Right ventricle myocardium inferior (tissue), 1 donor: ENCODE measurements at places on chromosomes 6 and 20. TPM values are rescaled to one million over a fixed set of nuclear protein-coding genes. Genes with fewer than 3 reads are reported as not detected.

DNA sequence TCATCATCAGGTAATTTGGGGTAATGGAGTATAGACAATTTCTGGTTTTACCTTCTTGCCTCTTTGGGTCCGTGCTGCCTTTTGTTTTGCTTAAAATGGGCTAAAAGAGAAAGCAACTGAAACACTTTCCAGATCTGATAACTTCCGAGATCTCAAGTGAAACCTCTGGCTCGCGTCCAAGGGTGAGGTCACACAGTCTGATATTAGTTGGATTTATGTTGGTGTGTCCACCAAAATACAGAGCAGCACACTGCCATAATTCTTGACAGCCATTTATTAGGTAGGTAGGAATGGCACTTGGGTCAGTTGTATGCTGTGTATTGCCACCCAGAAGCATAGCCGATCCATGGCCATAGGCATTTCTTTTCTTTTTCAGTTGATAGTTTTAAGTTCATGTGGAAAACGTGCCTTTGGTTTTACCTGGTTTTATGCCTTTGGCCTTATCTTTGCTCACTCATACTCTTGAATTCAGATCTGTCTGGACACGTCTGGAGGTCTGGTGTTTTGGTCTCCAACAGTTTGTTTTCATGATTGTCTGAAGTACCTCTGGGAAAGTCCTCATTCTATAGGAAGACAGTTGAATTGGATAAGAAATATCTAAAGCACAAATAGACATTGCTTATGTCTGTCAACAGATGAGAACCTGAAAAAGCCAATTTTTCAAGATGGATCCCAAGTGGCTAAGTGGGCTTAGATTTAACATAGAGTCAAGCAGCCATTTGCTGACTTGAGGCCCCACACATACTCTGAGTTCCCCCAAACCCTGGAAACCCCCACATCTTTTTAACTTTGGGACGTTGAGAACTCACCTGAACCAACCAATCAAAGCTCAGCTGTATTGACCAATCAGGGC, 320.8 kb downstream of the SOX4 start:
- peak; percentile 71 for DNase-seq

DNA sequence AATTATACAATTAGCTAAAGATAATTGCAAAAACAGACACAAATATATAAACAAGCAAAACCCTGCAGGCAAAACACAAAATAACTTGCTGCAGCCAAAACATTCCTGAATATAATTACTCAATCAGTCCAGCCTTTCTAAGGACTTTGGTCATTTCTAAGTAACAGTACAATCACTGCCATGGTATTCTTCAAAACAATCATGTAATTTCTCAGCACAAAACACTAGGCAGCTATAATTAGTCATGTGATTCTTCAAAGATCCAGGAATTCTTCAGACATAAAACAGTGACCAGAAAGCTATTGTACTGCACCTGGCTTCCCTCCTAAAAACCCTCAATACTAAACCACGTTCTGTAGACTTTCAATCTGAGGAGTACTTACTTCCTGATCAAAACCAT, 881.1 kb downstream of the EPHA7 start:
- DNase-seq, result no peak

- DNase-seq, result peak; percentile 84
Observed at GRCh38 chr6:3825331-3825831, 23.8 kb upstream of the FAM50B start.

DNA sequence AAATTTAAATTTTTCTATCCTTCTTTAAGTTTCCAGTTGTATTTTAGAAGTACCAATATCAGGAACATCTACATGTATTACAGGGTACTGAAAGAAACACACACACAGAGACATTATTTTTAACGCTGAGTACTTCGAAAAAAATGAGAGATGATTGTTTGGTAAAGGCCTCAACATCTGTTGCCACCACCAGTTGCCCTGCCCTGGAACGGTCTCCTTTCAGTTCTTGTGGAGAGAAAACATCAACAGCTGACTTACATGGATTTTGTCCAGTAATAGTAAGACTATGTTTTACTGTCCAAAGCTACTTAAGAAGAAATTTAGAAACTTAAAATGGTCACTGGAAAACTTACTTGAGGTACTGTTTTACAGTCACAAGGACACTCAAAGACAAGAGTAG, 16.7 kb downstream of the HMGCLL1 start:
- DNase-seq, result no peak

DNA sequence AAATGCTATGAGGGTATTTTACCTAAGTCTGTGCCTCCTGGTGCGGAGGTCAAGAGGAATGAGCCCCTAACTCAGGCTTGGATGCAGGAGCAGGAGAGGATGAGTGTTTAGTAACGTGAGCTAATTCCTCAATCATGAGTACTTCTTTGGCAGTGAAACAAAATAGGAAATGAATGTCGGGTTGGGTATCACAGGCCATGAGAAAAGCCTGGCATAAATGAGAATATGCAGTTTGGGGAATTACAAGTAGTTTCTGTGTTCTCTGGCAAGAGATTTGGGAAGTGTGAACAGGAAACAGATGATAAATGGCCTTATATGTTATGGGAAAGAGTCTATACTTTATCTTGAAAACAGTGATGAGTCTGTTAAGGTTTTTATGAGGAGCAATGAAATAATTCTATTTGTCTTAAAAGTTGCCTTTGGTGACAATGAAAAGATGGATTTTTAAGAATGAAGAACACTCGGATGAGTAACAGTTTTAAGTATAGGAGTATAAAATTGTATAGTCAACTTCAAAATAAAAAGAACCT, 59.0 kb upstream of the RNF146 start:
- no peak for DNase-seq

DNA sequence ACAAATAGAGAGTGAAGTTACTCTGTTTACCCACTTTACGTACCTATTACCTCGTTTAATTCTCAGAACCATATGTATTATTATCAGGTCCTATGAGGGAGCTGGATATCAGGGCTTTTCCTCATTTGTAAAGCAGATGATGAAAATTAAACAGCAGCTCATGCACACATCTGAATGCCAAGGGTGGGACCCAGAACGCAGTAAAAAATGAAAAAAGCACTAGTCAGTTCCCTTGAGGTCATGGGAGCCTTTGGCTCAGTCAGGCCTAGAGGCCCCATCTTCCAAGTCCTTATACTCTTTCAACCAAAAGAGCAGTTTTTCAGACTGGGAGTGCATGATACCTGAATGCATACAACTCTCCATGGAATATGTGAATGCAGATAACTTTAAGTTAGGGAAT, 23.0 kb downstream of the B3GAT2 start:
- DNase-seq, result no peak

The DNMT3B gene
- total RNA-seq, result 0.32 TPM

DNA sequence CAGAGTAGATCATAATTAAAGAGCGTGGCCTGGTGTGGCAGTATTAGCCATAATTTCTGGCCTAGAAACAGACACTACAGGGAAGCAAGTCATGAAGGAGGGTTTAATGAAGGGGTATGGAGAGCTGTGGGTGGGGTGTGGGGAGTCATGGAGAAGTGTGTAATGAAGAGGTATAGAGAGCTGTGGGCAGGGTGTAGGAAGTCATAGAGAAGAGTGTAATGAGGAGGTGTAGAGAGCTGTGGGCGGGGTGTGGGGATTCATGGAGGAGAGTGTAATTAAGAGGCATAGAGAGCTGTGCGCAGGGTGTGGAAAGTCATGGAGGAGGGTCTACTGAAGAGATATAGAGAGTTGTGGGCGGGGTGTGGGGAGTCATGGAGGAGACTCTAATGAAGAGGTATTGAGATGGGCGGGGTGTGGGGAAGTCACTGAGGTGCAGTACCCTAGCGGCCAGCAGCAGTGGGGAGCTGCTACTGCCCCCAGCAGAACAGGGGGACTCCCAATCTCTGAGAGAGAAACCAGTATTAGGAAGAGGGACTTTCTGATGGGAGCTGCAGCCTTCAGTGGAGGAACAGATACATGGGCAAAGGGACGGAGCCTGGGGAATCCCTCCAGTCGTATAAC, 145.4 kb upstream of the FOXA2 start:
- no peak for DNase-seq

- no peak for DNase-seq
Observed at GRCh38 chr6:6694368-6694780, 105.9 kb downstream of the LY86 start.

- DNase-seq, result no peak
Observed at GRCh38 chr20:49832632-49833327, 20.2 kb downstream of the SLC9A8 start.

DNA sequence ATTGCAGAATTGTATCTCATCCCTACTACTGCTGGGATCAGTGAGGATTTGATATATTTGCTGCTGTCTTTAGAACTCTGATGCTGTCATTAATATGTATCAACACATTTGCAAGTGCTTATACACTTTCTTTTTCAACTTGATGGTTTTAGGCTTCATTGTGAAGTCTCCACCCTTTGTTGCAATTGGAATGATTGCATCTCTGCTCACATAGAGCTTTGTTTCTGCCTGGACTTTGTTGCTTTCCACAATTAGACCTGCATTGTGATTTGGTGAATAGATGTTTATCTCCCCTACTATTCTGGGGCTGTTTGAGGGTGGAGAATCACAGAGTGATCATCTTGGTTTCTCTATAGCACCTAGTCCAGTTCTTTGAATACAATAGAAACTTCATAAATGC, 666.7 kb downstream of the EPM2A start:
- no peak for DNase-seq

The TRMT6 gene
- total RNA-seq, result 6.1 TPM

GRCh38 chr20:1813674-1814635, 81.3 kb upstream of the SIRPA start:
- no peak for DNase-seq

DNA sequence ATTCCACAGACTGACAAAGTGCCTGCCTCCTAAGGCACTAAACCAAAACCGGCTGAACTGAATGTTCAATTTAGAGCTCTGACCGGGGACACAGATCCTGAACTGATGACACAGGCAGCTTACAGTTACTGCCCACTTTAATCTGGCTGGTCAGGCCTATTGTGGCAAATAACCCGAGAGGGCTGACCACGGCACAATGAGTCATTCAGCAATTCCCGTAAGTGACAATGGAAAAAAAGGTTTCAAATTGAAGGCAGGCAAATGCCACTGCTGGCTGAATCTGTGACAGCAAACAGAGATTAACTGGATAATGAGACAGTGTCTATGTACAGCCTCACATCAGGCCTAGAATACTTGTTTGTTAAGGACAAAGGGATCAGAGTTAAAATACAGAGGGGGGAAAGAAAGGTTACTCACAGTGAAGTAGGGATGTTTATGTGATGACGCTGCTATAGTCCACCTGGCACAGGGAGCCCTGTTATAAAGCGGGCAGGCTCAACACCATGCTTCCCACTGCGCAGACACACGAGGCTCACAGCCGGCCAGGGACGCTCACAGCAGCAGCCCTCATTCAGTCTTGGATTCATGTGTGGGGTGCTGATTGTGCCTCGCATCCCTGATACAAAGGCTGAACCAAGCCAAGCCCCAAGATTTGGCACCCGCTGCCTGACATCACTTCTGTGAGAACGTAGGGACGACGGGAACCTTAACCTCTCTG, 54.4 kb downstream of the RTN4IP1 start:
- DNase-seq, result no peak

DNA sequence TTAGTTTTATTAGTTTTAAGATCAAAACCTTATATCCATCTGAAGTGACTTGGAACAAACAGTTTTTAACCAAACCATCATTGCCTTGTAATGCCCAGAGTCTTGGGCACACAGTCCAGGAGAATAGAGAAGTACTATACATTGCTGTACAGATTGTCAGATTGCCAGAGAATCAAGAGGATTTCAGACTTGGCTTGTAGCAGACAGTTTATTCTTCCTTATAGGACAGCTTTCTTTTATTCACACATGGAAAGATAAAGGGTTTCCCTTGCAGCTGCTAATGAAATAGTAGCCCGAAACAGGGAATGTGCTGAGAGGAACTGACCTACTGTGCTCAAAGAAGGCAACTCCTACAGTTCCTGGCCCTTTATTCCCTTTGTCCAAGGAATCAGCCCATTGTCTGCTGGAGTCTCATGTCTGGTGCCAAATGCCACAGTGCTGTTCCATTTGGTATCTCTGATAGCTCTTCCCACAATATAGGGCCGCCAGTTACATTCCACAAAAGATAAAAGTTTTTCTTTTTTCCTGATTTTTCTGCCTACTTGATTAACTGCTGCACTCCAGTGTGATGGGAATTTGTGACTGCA, 30.6 kb downstream of the DCBLD1 start:
- DNase-seq, result no peak

GRCh38 chr6:16163066-16163465, 34.2 kb downstream of the MYLIP start:
- no peak for DNase-seq

GRCh38 chr6:144834426-144835038, 549.4 kb downstream of the UTRN start:
- DNase-seq, result no peak

The RIMS1 gene
- 1.3 TPM for total RNA-seq

DNA sequence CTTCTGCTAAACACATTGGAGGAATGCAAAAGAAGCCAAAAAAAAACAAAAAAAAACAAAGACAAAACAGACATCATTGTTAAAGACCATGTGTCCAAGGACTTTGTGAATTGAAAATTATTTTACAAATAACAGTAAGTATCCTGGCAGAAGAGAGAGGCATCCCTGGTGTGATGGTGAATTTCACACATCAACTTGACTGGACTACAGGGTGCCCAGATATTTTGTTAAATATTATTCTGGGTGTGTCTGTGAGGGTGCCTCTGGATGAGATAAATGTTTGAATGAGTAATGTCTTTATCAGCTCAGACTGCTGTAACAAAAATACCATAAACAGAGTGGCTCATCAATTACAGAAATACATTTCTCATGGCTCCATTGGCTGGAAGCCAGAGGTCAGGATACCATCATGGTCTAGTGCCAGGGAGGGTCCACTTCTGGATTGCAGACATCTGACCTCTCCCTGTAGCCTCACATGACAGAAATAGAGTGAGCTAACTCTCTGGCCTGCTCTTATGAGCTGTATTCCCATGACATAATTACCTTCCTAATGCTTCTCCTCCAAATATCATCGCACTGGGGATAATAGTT, 12.2 kb upstream of the C6orf118 start:
- no peak for DNase-seq
